ENCODE measurements at places on chromosomes 6 and 20. TPM values are rescaled to one million over a fixed set of nuclear protein-coding genes. Genes with fewer than 3 reads are reported as not detected.
A peak's percentile ranks its signal among the peaks of the same experiment; 100 is the strongest.

NMBR gene
- 1.6 TPM for total RNA-seq

MYB gene
- total RNA-seq = 3.7 TPM

DNAAF9 gene
- total RNA-seq = 36.8 TPM

HAO1 gene
- total RNA-seq = 0.16 TPM

MUCL3 gene
- 0.19 TPM for total RNA-seq

FILIP1 gene
- total RNA-seq = 3.1 TPM

SLC17A5 gene
- total RNA-seq = 8.7 TPM

- peaks cover 9% of the 10 kb centered on the region for H3K4me1 ChIP-seq
- H3K27ac ChIP-seq = peak overlapping the region; percentile 36
- H3K36me3 ChIP-seq = no peaks in the 10 kb centered on the region
- H3K4me3 ChIP-seq = peak overlapping the region; percentile 69
Observed at GRCh38 chr6:153130515-153131036, 506 bp downstream of the RGS17 start.

DNA sequence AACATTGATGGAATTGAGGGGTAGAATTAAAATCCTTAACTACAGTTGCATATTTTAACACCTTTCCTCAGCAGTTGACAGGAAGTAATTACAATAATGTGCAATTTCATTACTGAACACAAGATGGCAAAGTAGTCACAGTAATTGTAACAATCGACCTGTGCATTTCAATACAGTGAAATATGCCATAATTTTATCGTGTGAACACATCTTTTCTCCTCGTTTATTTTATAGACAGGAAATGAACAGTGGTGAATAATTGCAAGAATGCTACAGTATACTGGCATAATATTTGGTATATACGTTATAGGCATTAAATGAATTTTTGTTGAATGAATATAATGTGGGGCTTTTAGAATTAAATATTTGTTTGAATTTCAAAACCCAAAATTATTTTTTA is 25.0 kb downstream of the CYB5R4 start:
- DNase-seq = no peak
- H3K4me1 ChIP-seq = no peaks in the 10 kb centered on the region
- H3K4me3 ChIP-seq = no peak overlapping the region
- H3K36me3 ChIP-seq = no peaks in the 10 kb centered on the region
- no peak overlapping the region for H3K27ac ChIP-seq

- DNase-seq = no peak
- H3K4me1 ChIP-seq = no peaks in the 10 kb centered on the region
Observed at GRCh38 chr6:44171899-44172546, 13.4 kb downstream of the CAPN11 start.

GRCh38 chr6:152461556-152461955 is 175.6 kb downstream of the SYNE1 start:
- no peaks in the 10 kb centered on the region for H3K4me1 ChIP-seq
- H3K4me3 ChIP-seq = no peak overlapping the region
- no peak overlapping the region for H3K27ac ChIP-seq
- no peak for DNase-seq
- no peaks in the 10 kb centered on the region for H3K27me3 ChIP-seq

GRCh38 chr6:56695702-56696101 is 53.0 kb upstream of the DST start:
- H3K27me3 ChIP-seq = no peaks in the 10 kb centered on the region
- no peak overlapping the region for H3K27ac ChIP-seq
- no peak overlapping the region for H3K4me3 ChIP-seq
- no peak for DNase-seq

DNA sequence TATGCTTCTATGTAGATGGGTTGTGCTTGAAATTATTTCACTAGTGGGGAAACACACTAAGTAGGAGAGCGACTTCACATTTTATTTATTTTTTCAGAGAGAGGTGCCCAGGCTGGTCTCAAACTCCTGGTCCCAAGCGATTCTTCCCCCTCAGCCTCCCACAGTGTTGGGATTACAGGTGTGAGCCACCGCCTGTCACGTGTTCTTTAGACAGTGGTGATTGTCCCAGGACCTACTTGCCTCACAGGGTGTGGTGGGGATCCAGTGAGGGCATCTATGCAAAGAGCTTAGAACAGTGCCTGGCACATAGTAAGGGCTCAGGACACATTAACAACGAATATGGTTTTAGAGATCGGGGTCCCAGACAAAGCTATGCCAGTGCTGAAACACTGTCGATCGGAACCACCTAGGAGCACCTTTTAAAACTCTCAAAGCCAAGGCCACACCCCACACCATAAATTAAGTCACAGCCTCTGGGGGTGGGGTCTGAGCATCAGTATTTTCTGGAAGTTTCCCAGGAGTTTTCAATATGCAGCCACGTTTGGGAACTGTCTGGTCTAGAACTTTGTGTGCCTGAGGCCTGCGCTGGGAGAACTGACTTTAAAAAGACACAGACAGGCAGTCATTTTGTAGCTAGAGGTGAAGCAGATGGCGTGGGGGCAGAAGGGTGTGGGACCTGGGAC is 4.8 kb upstream of the BCAS4 start:
- H3K27me3 ChIP-seq = no peaks in the 10 kb centered on the region
- no peak for DNase-seq
- peaks cover 25% of the 10 kb centered on the region for H3K4me1 ChIP-seq
- H3K4me3 ChIP-seq = no peak overlapping the region
- H3K27ac ChIP-seq = peak overlapping the region; percentile 86
- H3K36me3 ChIP-seq = no peaks in the 10 kb centered on the region

DNA sequence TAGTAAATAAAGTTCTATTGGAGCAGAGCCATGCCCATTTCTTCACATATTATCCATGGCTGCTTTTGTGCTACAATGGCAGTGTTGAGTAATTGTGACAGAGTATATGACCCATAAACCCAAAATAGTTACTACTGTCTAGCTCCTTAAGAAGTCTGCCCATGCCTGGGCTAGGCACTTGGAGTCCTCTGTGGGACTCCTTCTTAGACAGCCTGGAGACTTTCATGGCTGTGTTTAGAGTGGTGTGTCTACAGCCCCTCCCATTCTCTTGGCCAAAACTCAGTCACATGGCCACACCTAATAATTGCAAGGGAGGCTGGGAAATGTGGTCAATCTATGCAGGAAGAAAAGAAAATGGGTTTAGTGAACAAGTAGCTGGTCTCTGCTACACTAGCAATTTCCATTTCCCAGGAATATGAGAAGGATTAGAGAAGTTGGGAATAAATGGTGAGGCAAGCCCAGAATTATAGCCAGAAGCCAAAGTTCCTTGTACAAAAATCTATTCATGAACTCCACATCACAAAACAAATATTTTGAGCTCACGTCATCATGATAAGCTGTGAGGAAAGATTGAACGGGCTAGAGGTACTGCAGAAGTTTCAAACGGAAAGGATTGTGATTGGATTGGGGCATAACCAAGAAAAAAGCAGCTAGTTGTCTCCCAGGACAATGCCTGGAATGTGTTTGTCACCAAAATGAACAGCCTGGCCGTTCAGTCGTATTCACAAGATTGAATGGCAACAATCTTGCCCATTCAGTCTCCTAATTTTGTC is 251.8 kb upstream of the PLN start:
- no peak overlapping the region for H3K27ac ChIP-seq
- H3K4me3 ChIP-seq = no peak overlapping the region
- H3K36me3 ChIP-seq = no peaks in the 10 kb centered on the region

GRCh38 chr20:12715991-12716680 is 292.6 kb upstream of the SPTLC3 start:
- H3K27me3 ChIP-seq = no peaks in the 10 kb centered on the region
- H3K4me1 ChIP-seq = no peaks in the 10 kb centered on the region
- H3K27ac ChIP-seq = no peak overlapping the region
- DNase-seq = no peak
- no peak overlapping the region for H3K4me3 ChIP-seq

DNA sequence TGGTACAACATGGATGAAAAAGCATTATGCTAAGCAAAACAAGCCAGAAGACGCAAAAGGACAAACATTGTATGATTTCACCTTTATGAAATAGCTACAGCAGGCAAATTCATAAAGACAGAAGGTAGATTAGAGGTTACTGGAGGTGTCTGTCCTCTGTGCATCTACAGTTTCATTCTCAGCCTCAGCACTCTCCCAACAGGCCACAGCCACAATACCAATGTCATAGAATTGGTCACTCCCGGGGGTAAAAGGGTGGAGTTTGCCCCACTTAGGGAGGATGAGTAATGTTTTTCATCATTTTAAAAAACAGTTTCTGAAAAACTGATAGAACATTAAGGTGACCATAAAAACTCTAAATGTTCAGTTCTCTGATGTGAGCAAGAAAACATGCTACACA is 17.2 kb upstream of the TMX4 start:
- no peak for DNase-seq
- no peak overlapping the region for H3K27ac ChIP-seq
- no peaks in the 10 kb centered on the region for H3K27me3 ChIP-seq

- H3K27me3 ChIP-seq = no peaks in the 10 kb centered on the region
- H3K4me1 ChIP-seq = no peaks in the 10 kb centered on the region
- peak within 1 kb of the TSS; percentile 6 for H3K27ac ChIP-seq
- H3K36me3 ChIP-seq = no peaks in the 10 kb centered on the region
- peak within 1 kb of the TSS; percentile 58 for H3K4me3 ChIP-seq
Observed at GRCh38 chr6:116461331-116461931, at the start of gene CALHM6. CALHM6 (plus strand) TSS chr6:116461375; CDS start chr6:116461930, 555 bp downstream.

DNA sequence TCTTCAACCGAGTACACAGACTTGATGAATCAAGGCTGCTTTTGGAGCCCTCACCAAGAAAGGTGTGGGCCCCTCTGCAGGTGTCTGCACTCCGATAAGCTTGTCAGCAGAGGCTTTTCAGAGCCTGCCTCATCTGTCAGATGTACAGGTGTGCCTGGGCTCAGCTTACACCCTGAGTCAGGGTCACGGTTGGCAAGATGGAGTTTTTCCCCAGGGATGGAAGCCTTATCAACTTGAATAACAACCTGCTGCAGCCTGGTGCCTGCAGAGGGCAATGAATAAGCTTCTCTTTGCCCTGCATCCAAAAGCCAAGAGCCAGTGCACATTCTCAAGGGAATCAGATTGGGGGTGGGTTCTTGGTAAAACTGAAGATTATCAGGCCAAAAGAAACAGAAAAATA is 427.1 kb downstream of the CD83 start:
- no peaks in the 10 kb centered on the region for H3K36me3 ChIP-seq
- no peaks in the 10 kb centered on the region for H3K4me1 ChIP-seq
- no peak overlapping the region for H3K4me3 ChIP-seq
- DNase-seq = no peak

DNA sequence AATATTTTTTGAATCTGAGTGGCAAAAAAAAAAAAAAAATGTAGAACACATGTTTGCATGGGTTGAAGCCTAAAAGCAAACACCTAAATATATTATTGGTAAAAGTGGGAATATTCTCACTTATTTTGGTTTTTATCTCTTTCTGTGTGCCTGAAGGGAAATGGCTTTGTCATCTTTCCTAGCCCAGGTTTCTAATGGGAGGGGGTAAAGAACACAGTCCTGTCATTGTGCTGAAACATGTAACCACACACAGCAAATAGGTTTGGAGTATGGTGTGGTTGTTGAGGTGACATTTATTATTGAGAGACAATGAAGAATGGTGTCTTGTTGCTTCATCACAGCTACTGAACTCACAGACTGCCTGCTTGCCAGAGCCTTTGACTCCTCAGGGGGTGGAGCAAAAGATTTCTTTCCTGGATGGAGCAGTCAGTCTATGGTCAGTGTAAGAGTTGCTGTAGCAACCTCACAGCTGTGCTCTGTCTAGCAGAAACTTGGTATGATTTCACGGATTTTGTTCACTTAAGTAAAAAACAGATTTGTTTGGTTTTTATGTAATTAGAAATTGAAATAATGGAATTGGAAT is 70.2 kb downstream of the CEP57L1 start:
- no peaks in the 10 kb centered on the region for H3K27me3 ChIP-seq
- H3K36me3 ChIP-seq = no peaks in the 10 kb centered on the region
- no peak for DNase-seq
- H3K27ac ChIP-seq = no peak overlapping the region
- H3K4me3 ChIP-seq = no peak overlapping the region

DNA sequence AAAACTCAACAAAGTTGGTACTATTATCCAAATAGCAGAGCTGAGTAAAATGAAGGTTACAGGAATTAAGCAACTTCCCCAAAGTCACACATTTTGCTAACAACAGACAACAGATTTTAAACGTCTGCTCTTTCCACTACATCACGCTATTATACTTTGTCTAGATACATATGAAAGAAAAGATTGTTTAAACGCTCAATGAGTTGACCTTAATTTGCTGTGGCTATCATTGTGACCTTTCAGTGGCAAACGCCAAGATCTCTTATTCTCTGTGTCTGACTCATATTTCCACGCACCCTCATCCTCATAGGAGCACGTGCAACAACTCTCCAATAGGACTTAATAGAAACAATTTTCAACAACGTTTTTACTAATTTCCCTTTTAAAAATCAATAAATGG is 540.1 kb downstream of the MAFB start:
- no peak overlapping the region for H3K27ac ChIP-seq
- H3K4me3 ChIP-seq = no peak overlapping the region
- no peaks in the 10 kb centered on the region for H3K36me3 ChIP-seq
- no peaks in the 10 kb centered on the region for H3K4me1 ChIP-seq

GRCh38 chr6:15001326-15001910 is 244.5 kb upstream of the JARID2 start:
- DNase-seq = no peak
- H3K27me3 ChIP-seq = no peaks in the 10 kb centered on the region
- H3K4me1 ChIP-seq = no peaks in the 10 kb centered on the region
- H3K27ac ChIP-seq = no peak overlapping the region
- H3K4me3 ChIP-seq = no peak overlapping the region
- H3K36me3 ChIP-seq = no peaks in the 10 kb centered on the region

DNA sequence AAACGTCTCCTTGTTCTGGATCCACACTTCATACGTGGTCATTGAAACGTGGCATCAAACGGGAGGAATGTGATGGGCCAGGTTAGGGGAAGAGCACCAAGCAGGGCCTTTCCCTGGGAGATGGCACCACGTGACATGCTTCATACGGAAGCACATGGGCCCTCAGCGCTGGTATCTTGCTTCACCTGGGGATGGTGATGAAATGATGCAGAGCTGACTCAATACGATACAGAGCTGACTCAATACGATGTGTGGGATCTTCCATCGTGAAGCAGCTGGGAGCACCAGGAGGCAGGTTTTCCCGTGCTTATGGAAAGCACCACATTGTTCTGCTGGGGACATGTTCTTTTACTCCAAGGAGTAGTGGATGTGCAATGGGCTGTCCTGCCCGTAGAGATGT is 22.5 kb upstream of the TAGAP start:
- H3K27me3 ChIP-seq = no peaks in the 10 kb centered on the region
- H3K27ac ChIP-seq = no peak overlapping the region
- H3K4me3 ChIP-seq = no peak overlapping the region
- DNase-seq = no peak
- H3K36me3 ChIP-seq = no peaks in the 10 kb centered on the region
